ENCODE measurements at places on chromosomes 11 and 22.

- no peak for DNase-seq
Observed at GRCh38 chr11:133895061-133895479, 49.8 kb upstream of the SPATA19 start.

DNA sequence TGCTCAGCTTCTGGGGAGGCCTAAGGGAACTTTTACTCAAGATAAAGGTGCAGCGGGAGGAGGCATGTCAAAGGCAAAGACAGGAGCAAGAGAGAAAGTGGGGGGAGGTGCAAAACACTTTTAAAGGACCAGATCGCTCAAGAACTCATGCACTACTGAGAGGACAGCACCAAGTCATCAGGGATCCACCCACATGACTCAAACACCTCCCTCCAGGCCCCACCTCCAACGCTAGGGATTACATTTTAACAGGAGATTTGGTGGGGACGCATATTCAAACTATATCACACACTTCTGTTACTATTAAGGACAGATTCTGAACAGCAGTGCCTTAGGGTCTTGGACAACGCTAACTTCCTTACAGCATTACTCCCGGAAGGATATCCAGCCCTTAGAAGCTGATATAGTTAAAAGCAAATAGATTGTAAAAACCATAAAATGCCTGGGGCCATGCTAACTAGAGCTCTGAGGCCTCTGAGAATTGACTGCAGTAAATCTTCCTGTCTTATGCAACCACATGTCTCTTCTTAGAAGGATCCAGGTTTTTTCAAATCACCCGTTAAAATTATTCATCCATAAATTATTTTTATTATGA lies 16.7 kb upstream of the ZC3H12C start:
- DNase-seq: no peak

DNA sequence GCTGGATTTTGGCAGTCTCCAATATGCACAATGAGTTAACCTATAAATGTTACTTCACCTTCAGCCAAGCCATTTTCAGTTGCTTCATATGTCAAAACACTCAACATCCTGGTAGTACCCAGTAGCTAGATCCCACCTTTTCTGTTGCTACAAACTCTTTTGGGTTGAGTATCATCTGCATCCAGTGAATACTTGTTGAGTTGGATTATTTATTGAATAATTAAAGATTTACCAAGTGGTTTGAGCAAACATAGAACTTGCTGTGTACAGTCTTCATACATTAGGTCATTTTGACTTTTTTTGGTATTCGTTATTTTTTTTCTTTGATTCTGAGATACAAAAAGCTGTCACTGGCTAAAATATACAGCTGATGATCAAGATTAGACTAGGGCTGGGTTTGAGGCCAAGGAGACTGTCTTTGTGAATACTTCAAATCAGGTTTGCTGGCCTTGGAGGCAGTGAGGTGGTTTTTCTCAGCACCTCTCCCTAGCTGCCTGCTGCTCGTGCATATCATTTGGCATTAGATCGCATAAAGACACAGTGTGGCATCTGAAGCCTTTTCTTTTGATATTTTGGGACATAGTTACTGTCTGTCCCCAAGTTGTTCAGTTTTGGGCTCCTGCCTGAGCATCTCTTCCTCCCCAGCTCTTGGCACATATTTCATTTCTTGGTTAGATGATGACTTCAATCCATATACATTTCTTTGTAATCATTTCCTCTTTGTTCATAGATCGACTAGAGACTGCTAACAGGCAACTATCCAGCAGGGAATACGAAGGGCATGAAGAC lies 62.8 kb downstream of the AMOTL1 start:
- no peak for DNase-seq

DNA sequence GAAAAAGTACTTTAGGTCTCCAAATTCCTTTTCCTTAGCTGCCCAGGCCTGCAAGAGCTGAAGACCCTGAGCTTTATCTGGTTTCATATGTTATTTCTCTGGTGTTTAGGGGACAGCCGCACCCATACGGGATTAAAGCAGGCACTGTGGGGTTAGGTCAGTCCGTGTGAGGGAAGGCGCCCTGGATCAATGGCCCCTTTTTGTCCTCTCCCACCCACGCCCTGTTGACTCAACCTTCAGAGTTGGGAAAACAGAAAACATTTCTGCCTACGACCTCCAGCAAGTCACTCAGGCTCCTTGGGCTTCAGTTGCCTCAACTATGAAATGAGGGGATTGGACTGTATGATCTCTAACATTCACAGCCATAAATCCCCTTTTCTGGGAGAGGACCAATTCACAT lies 55.2 kb upstream of the BARX2 start:
- no peak for DNase-seq

- no peak for DNase-seq
Observed at GRCh38 chr11:114168691-114169090, 109.2 kb downstream of the ZBTB16 start.

- peak; percentile 94 for DNase-seq
Observed at GRCh38 chr11:126303623-126304456, at the start of gene DCPS. TSS of gene DCPS (plus strand) at chr11:126304060. CDS start at chr11:126304081, 21 bp downstream.

- DNase-seq: no peak
Observed at GRCh38 chr22:47333625-47334024, 571.2 kb downstream of the TBC1D22A start.

- DNase-seq: no peak
Observed at GRCh38 chr11:82932564-82932963, 31.0 kb downstream of the DDIAS start.

GRCh38 chr11:19696904-19697303 lies 15.7 kb upstream of the NAV2 start:
- no peak for DNase-seq

DNA sequence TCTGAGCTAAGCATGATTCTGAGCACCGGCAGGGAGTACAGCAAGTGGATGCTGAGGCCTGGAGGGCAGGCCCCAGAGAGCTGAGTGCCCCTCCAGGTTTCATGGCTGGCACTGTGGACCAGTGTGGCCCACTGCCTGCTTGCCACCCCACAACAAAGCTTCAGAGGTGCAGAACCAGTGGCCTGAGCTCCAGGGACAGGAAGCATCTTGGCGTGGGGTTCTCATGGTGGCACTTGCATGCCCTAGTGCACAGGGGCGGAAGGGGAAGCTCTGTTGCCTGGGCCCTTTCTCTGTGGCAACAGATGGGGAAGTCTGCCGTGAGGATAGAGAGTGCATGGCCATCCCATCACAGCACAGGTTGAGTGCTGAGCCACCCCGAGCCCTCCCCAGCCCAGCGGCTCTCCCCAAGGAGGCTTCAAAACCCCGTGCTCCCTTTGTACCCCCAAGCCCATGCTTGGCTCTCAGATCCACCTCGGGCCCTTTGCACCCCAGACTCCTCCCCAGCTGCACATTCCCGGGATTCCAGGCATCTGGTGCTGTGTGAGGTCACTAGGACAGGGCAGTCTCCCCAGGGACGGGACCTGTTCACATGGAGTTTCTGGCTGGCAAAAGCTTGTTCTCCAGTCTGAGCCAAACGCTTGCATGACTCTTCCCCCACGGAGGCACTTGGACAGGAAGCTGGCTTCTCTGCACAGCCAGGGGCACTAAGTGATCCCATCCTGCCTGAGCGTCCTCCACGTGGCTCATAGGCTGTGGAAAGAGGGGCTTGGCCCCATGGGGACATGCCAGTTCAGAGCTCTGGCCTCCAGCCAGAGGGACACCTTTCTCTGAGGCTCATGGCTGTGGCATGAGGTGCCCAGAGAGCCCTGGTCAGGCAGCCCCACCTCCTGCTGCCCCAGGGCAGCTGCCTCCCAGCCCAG lies 4.2 kb downstream of the SLC25A1 start:
- no peak for DNase-seq

DNA sequence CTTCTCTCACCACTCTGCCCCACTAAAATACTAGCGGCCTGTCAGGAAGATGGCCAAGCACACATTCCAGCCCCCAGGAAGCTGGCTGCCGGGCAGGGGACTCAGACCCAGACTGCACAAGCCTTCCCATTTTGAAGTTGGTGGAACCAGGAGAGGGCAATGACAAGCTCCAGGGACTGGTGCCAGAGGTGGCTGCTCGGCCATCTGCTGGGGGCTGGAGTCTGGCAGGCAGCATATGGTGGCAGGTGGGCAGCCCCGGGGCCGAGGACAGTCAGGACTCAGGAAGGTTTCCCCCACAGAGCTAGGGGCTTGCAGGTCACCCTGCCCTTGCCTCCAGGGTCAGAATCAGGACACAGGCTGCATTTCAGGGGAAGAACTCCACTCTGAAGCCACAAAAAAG lies 22.6 kb downstream of the KCNJ5 start:
- no peak for DNase-seq

GRCh38 chr11:83970061-83970671 lies 684.0 kb upstream of the CCDC90B start:
- no peak for DNase-seq

- DNase-seq: no peak
Observed at GRCh38 chr22:29316141-29316828, 788 bp upstream of the RASL10A start.

DNA sequence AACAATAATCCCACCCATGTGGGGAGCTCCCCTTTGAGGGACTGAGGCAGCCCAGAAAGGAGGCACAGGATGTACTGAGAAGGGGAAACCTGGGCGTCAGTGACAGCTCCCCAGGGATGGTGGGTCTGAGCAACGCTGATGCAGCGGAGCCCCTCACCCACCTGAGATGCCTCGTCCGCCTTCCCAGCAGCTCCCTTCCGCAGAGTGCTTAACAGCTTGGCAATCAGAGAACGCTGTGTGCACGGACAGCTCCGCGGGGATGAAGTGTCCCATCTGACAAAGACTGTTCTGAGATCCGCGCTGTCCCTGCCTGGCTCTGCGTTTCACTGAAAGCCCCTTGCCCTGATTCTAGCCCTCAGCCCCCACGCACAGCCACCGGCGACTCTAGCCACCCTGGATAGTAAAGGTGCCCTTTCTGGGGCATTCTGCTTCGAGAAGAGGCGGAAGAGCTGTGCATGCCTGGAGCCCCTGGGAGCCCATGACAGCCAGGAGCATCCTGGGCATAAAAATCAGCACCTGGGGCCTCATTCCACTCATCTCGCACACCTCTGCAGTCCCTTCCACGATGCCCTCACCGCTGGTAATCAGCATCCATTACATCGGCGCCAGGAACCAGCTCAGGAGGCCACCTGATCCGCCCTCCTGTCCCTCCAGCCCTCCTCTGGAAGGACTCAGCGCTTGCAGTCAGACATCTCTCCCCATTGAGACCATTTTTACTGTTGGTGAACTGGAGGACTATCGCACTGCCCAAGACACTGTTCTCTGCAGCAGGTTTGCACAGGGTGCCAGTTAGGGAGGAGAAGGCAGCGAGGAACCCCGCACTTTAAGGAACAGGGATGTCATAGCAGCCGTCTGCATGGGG lies 10.7 kb downstream of the KCNJ5 start:
- DNase-seq: no peak

DNA sequence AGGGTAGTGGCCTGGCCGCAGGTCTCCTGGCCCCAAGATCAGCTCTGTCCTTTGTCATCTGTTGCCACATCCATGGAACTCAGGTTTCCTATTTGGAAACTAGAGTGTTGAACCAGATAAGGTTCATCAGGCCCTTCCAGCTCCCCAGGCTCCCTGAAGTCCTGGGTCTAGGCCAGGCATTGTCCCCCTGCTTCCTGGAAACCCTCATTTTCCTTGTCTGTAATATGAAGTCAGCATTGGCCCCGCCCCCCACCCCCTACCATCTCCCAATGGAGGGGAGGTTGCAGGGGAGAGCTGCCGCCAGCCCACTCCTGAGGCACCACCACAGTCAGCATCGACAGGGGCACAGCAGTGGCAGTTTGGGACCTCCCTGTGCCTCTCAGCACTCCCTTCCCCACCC lies 9.0 kb upstream of the MS4A10 start:
- no peak for DNase-seq

GRCh38 chr11:29265381-29265780 lies 751.4 kb downstream of the KCNA4 start:
- DNase-seq: no peak

GRCh38 chr11:45031912-45032519 lies 81.3 kb upstream of the TP53I11 start:
- DNase-seq: no peak

- DNase-seq: no peak
Observed at GRCh38 chr22:24305260-24305692, 34.6 kb downstream of the SPECC1L start.

DNA sequence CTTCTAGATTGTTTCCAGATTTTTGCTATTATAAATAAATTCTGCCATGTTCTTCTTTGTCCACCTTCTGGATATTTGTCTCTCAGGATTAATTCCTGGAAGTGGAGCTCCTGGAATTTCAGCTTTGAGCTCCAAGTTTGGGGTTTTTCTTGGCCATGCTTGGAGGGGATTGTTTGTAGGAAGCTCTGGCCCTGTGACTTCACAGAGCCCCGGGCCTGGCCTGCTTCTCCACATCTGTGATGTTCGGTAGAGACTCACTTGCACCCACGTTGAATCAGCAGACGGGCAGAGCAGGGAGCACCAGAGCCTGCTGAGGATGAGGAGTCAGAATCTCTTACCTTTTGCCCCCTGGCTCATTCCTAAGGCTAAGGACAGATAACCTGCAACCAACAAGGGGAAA lies 35.7 kb downstream of the LRRC32 start:
- no peak for DNase-seq

DNA sequence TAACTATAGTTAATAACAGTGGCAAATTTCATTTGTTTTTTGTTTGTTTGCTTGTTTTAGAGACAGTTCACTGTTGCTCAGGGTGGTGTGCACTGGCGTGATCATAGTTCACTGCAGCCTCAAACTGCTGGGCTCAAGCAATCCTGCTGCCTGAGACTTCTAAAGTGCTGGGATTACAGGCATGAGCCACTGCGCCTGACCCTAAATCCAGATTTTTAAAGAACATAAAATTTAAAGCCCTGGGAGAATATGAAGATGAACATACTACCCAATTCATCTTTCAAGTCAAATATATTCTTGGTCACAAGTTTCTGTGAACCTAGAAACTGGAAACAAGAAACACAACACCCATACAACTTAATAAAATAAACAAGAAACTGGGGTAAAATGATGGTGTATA lies 28.1 kb downstream of the RRAS2 start:
- DNase-seq: no peak

DNA sequence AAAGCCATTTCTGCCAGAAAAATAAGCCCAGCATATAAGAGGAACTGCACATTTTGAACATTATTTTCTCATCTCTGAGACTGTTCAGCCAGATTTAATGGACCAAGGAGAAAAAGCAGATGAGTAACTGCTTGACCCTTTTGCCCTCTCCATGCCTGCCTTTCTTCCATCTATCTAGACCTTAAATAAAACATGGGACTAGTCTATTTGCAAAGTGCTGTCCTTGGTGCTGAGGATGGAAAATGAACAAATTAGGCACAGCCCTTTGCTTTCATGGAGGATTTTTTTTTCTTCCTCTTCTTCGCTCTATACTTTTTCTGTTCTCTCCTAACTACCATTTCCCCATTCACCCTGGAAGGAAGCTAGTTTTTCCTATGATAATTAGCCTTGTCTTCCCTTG lies 361.3 kb downstream of the GRM5 start:
- no peak for DNase-seq
